Activated CD4-positive, alpha-beta memory T cell treated with anti-CD3 and anti-CD28 coated beads, Interleukin-2, amount 10 ng/mL, durations not matched to agents 7 days and 5 days (primary cell): ENCODE measurements at places on chromosomes 4 and X. TPM values are rescaled to one million over a fixed set of nuclear protein-coding genes. Genes with fewer than 3 reads are reported as not detected.

DUX4 gene
- not detected for total RNA-seq

CASK gene
- 32.7 TPM for total RNA-seq

GRCh38 chr4:74794382-74795010 lies at the start of gene BTC:
BTC (minus strand) TSS chr4:74794523; CDS start chr4:74794325, 198 bp downstream.
- DNase-seq, result no peak

- no peak for DNase-seq
Measured at GRCh38 chr4:173934933-173935620, 348.4 kb downstream of the FBXO8 start.

DNA sequence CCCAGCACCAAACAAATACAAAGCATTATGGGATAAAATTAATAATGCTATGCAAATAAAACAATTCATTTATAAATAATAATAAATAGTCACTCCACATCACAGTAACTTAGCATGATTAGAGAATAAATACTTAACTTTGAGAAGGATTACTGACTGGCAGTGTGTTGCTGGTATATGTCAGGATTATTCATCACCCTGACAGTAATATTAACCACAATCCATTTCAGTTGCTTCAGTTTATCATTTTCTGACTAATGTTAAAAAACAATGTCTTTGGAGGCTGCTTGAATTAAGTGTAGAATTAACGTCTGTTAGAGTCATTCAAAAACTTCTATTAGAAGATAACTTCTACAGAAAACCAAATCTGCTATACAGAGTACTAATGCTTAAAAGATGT lies 124.1 kb upstream of the MAB21L2 start:
- DNase-seq, result no peak

GRCh38 chr4:111960241-111960667 lies 185.0 kb upstream of the FAM241A start:
- no peak for DNase-seq

GRCh38 chrX:2767631-2768455 lies 16.0 kb downstream of the XG start:
- DNase-seq, result no peak
